ENCODE measurements at places on chromosomes 6 and 20.

DNA sequence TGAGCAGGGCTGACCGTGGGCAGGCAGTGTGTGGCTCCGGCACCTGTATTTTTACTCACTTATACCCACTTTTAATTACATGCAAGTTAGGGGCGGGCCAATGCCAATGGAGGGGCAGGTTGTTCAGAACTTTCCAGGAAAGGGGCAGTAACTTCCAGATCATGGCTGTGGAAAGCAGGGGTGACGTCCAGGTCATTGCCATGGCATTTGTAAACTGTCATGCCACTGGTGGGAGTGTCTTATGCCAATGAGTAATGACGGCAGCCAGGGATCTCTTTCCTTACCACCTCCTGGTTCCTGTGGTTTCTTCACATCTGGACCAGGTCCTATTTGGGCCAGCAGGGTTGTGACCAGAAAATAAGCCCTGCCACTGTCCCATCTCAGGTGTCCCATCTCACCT is 258.7 kb downstream of the THBS2 start:
- no peak for DNase-seq

- DNase-seq: no peak
Observed at GRCh38 chr6:137765059-137765458, 102.0 kb upstream of the TNFAIP3 start.

GRCh38 chr6:1045239-1045638 is 266.7 kb upstream of the FOXQ1 start:
- no peak for DNase-seq

DNA sequence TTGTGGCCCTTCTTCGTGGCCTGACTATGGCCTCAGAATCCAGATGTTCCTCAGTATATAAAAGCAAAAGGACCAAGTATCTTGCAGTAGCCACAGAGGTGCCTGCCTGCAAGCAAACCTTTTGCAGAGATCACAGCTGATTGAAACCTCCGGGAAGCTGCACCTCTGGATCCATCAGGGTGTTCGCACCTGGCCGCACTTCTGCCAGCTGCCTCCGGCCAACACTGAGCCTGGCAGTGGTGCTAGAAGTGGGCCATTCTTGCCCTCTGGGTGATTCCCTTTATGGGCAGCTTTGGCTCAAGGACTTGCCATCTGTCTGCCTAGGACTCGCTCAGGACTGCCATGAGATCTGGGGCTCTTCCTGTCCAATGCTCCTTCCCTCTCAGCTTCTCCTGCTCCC is 214.6 kb upstream of the ECI2 start:
- DNase-seq: no peak

DNA sequence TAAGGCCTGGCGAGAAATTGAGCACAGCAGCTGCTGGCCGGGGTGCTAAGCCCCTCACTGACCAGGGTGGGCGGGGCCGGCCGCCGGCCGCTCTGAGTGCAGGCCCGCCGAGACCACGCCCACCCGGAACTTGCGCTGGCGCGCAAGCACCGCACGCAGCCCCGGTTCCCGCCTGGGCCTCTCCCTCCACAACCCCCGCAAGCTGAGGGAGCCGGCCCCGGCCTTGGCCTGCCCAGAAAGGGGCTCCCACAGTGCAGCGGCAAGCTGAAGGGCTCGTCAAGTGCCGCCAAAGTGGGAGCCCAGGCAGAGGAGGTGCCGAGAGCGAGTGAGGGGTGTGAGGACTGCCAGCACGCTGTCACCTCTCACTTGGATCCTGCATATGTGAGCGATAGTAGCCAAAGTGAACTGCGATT is 251.2 kb downstream of the GJA1 start:
- DNase-seq: no peak

- no peak for DNase-seq
Observed at GRCh38 chr6:169250660-169251059, 3.0 kb downstream of the THBS2 start.

DNA sequence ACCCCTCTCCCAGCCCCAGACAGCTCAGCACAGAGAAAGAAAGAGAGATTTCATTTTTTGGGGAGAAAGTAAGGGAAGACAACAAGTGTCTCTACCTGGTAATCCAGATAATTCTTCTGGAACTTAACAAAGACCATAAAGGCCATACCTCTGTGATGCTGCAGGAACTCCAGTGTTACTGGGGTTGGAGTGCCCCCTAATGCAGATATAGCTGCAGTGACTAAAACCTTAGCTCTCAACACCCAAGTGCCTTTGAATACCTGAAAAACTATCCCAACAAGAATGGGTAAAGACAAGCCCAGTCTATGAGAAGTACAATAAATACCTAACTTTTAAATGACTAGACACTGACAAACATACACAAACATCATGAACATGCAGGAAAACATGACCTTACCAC is 365.3 kb upstream of the PTCHD4 start:
- DNase-seq: no peak

- no peak for DNase-seq
Observed at GRCh38 chr20:2228926-2229325, 66.9 kb upstream of the TGM3 start.

- no peak for DNase-seq
Observed at GRCh38 chr6:157075549-157076450, 247.5 kb downstream of the TMEM242 start.

- no peak for DNase-seq
Observed at GRCh38 chr20:11166712-11167111, 492.9 kb upstream of the JAG1 start.

DNA sequence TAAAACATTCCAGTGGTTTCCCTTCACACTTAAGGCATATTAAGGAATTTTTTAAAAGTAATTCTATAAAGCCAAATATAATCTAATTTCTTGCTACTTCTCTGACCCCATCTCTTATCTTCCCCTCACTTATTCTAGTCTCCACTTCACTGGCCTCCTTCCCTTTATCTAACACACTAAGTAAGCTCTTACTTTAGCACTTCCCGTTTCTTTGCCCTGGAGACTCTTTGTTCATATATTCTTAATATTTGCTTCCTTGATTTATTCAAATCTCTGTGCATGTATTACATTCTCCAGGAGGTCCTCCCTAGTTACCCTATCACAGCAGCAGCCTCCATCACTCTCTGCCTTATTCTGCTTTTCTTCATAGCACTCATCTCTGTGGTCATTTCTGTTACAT is 20.3 kb downstream of the GTPBP2 start:
- no peak for DNase-seq

DNA sequence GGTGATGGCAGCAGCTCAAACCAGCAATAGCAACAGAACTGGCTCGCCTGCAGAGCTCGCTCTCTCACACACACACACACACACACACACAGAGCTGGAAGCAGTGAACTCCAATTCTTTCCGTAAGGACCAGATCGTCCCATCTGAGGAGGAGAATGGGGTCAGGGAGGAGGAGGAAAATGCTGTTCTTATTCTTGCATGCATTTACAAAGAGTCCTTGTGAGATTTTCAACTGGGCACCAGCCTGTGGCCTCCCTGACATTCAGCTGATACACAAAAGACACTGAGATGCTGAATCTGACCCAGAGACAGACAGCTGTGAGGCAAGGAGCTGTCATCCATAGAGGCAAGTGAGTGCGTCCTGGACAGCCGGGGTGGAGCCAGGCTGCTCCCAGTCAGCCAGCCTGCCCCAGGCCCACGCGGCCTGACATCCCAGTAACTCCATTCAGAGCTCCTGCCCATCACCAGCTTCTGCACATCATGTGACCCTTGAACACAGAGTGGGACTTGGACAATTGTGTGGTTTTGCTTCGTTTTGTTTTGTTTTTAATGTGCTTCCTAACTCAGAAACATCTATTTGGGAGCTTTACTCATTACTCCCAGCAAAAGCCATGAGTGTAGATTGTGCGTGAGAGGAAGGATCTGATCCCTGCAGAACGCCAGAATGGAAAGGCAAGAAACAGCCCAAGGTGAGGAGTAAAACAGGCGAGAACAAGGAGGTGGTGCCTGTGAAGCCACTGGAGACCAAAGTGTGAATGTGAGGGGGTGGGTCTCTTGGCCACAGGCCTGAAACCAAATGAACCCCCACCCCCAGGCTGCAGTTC is 2.1 kb downstream of the SERPINB9 start:
- no peak for DNase-seq

- no peak for DNase-seq
Observed at GRCh38 chr20:39534846-39535245, 572.7 kb downstream of the DHX35 start.

DNA sequence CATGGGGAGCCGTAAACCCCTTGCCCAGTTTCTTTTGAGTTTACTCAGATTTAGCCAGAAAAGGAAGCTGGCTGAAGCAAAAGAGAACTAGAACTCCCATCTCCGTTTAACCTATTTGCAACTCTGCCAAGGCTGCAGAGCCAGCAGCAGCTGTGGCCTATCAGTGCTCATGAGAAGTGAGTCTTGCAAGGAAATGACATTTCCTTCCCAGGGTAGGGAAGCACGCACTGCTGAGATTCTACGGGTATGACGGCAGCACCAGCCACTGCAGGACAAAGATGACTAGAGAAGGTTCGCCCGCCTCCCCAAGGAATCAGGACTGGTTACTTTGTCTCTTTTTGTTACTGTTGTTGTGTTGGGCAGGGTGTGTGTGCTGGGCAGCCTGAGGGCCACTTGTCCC is 47.6 kb downstream of the PPP1R3G start:
- no peak for DNase-seq

- DNase-seq: no peak
Observed at GRCh38 chr6:85005494-85005893, 241.1 kb upstream of the TBX18 start.

- DNase-seq: no peak
Observed at GRCh38 chr6:90714319-90714718, 127.4 kb upstream of the MAP3K7 start.

DNA sequence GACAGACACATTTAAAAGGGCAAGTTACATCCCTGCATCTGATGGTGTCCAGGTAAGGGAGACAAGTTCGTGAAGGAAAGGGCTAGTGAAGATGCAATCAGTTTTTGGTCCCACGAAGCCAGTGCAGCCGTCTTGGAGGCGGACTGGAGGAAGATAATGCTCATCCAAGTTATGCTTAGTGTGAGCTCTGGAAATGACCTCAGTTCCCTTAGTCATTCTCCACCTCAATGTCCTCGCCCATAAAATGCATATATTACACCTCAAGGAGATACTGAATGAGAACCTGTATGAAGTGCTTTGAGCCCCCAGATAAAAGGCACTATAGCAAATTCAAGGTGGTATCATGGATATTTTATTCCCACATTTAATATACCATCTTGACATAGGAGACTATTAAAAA is 358.8 kb downstream of the ADGRB3 start:
- DNase-seq: no peak

DNA sequence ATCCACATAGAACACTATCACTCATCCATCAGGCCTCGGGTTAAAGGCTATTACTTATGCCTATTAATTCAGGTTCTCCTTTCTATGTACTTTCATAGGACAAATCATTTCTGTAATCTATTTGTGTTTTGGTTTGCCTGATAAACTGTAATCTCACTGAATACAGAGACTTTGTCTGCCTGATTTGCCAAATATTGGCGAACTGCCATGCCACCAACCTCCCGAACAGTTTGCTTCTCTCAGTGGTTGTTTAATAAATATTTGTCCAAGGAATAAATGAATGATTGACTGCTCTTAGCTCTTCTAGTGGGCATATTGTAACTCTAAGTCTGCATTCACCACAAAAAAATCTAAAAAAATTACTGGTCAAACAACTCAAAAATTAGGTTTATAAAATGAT is 170.1 kb upstream of the ZFP64 start:
- DNase-seq: no peak

GRCh38 chr6:32163559-32164258 is 686 bp upstream of the EGFL8 start:
- no peak for DNase-seq

GRCh38 chr6:113684382-113684901 is 172.7 kb upstream of the MARCKS start:
- DNase-seq: no peak

GRCh38 chr6:90442366-90442765 is 144.5 kb downstream of the MAP3K7 start:
- DNase-seq: no peak

DNA sequence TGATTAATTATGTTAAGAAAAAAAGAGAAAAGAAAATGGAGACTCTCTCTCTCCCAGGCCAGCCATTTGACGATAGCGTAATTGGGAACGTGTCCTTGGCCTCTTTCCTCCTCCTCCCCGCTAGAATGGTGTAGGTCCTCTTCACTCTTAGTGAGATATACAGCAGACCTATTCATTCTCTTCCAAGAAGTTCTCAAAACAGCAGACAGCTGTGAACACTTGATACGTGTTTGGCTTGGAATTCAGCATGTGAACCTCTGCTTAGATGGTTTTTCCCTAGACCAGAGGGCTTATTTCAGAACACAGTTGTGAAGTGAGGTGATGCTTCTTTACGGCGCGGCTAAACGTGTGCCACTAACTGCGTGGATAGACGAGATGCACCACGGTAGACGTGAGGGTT is 32.6 kb upstream of the TULP4 start:
- no peak for DNase-seq

DNA sequence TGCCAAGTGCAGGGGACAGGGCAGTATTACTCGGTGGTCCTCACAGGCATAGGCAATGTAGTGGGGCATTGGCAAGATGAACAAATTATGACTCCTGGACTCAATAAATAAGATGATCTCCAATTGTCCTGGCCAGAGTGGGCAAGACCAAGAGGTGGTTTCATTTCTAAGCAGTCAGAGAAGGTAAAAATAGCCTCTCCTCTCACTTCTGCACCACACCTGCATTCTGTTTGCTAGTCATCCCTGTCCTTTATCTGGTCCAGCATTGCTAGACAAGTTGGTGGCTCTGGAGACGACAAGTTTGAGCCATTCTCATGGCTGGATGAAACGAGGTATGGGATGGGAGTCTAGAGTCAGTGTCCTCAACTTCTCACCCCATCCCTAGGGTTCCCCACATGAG is 83.0 kb downstream of the BANF2 start:
- DNase-seq: no peak

DNA sequence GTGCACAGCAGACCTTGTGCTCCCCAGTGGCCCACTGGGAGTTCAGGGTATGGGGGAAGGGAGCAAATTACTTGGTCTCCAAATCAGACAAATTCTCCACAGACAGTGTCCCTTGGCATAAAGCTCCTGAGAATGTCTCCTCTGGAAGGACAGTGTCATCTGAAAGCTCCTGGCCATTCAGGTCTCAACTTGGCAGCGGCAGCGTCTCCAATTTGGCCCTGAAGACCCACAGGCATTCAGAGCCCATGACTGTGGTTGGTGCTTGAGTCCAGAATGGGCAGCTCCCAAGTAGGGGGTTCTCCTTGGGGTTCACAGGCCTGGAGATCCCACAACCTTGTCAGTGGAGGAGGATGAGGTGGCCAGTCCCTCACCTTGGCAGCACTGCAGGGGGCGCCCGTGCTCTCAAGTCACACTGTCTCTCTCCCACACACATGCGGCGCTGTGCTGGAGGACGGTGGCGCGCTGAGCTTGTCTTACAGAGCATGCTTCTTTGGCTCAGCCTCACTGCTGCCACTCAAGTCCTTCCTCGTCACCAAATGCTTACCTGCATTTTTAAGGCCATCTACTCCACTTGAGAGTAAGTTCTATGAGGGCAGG is 20.7 kb downstream of the DYNLRB1 start:
- peak; percentile 13 for DNase-seq

- DNase-seq: no peak
Observed at GRCh38 chr6:7691021-7691420, 34.9 kb upstream of the BMP6 start.

GRCh38 chr6:129130959-129131681 is 248.2 kb downstream of the LAMA2 start:
- no peak for DNase-seq

- DNase-seq: no peak
Observed at GRCh38 chr6:157107915-157108651, 215.2 kb downstream of the TMEM242 start.

- DNase-seq: no peak
Observed at GRCh38 chr6:131117878-131118277, 17.4 kb upstream of the AKAP7 start.
